ENCODE measurements at places on chromosomes 5 and 9. TPM values are rescaled to one million over a fixed set of nuclear protein-coding genes. Genes with fewer than 3 reads are reported as not detected.
A peak's percentile ranks its signal among the peaks of the same experiment; 100 is the strongest.

DNA sequence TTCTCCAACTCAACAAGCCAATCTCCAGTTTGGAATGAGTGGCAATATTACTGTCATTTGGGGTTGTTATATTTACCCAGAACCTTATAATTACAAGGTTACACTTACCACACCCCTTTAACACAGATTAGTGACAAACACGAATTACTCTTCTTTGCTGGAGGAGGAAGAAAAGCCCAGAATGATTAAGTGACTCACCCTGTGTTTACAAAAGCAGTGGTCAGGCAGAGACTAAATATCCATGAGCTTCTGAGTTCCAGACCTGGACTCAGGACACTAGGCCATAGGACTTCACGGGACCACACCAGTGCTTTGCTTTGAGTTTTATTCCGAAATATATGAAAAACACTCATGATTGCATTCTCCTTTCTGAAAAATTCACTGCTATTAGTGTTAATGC, 370.8 kb downstream of the TLE1 start:
- H3K27ac ChIP-seq, result no peak overlapping the region
- no peaks in the 10 kb centered on the region for H3K27me3 ChIP-seq
- H3K36me3 ChIP-seq, result no peaks in the 10 kb centered on the region
- DNase-seq, result no peak
- H3K4me3 ChIP-seq, result no peak overlapping the region
- no peaks in the 10 kb centered on the region for H3K4me1 ChIP-seq

DNA sequence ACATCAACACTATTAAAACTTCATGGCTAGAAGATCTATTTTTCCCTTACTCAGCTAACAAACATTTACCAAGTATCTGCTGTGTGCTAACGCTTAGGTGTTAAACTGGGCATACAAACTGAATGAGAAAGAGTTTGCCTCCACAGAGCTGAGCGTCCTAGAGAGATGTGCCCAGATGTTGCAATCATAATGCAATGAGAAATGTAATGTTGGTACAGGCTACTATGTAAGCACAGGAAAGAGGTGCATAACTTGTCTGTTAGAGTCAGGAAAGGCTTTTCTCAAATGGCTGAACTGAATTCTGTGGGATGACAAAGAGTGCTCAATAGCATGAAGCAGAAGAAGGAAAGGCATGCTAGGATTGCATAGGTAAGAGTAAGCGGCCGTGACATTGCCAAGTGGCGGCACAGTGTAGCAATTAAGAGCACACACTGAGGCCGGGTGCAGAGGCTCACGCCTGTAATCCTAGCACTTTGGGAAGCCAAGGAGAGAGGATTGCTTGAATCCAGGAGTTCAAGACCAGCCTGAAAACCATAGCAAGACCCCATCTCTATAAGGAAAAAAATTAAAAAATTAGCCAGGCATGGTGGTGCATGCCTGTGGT, 137.8 kb downstream of the MEF2C start:
- no peak for DNase-seq
- H3K4me1 ChIP-seq, result no peaks in the 10 kb centered on the region
- no peak overlapping the region for H3K4me3 ChIP-seq
- no peaks in the 10 kb centered on the region for H3K27me3 ChIP-seq
- H3K27ac ChIP-seq, result no peak overlapping the region
- peaks cover 23% of the 10 kb centered on the region for H3K36me3 ChIP-seq

GRCh38 chr9:130128251-130128650, 44.0 kb upstream of the NCS1 start:
- H3K4me3 ChIP-seq, result no peak overlapping the region
- H3K36me3 ChIP-seq, result peaks cover 54% of the 10 kb centered on the region
- H3K27me3 ChIP-seq, result no peaks in the 10 kb centered on the region
- DNase-seq, result no peak

DNA sequence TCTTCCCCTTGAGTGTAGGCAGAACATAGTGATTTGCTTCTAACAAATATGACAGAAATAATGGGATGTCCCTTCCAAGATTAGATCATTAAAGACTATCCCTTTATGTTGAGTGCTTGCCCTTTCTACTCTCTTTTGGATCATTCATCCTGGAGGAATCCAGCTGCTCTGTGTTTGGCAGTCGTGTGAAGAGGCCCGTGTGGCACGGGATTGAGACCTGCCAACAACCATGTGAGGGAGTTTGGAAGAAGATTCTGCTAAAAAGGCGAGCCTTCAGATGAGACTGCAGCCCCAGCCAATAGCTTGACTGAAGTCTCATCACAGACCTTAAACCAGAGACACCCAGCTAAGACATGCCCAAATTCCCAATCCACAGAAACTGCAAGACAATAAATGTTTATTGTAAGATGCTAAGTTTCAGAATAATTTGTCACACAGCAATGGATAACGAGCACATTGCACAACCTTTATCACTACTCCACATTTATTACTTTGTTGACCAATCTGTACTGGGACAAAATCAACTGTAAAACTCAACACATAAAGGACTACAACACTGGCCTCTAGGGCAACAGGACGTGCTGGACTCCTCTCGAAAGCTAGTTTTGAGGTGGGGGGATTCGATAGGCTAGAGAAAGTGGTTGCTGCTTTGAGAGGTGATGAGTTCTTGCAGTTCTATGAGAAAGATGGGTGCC, 42.8 kb downstream of the ANGPTL2 start:
- H3K27ac ChIP-seq, result no peak overlapping the region
- H3K36me3 ChIP-seq, result no peaks in the 10 kb centered on the region
- H3K4me1 ChIP-seq, result peaks cover 38% of the 10 kb centered on the region
- DNase-seq, result no peak
- no peaks in the 10 kb centered on the region for H3K27me3 ChIP-seq

GRCh38 chr9:124220946-124221451, 36.8 kb upstream of the NEK6 start:
- H3K36me3 ChIP-seq, result no peaks in the 10 kb centered on the region
- no peak overlapping the region for H3K27ac ChIP-seq
- peak; percentile 59 for DNase-seq
- no peaks in the 10 kb centered on the region for H3K27me3 ChIP-seq
- no peak overlapping the region for H3K4me3 ChIP-seq

GRCh38 chr9:28539434-28540070, 966.3 kb upstream of the C9orf72 start:
- no peak overlapping the region for H3K4me3 ChIP-seq
- H3K36me3 ChIP-seq, result no peaks in the 10 kb centered on the region
- H3K27ac ChIP-seq, result no peak overlapping the region
- no peaks in the 10 kb centered on the region for H3K27me3 ChIP-seq

DNA sequence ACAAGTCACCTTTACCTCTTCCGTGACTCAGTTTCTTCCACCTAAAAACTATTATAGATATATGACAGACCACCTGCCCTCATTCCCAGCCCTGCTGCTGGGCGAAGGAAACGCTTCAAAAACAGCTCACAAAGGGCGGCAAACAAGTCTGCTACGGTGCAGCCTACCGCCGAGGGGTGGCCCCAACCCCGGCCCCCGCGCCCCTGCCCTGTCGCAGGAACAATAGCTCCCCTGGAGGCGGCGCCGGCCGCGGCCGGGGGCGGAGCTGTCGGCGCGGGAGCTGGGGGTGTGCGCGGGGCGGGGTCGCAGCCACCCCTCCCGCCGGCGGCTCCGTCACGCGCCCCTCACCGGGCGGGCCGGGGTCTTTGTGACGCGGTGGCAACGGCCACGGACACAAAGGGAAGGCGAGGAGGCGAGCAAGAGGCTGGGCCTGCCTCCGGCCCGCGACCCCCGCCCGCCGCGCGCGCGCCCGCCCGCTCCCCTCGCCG, at the start of gene TMEFF1:
TSS of gene TMEFF1 (plus strand) at position 362 of the 488 bp plus-strand sequence. CDS start 396 bp downstream, outside the sequence.
- H3K27me3 ChIP-seq, result peaks cover 6% of the 10 kb centered on the region
- no peaks in the 10 kb centered on the region for H3K36me3 ChIP-seq
- peak within 1 kb of the TSS; percentile 56 for H3K4me3 ChIP-seq
- H3K4me1 ChIP-seq, result peaks cover 4% of the 10 kb centered on the region

The CTXN3 gene
- not detected for total RNA-seq

The RNF224 gene
- total RNA-seq, result 0.35 TPM

The SNAPC3 gene
- 31.3 TPM for total RNA-seq

- no peaks in the 10 kb centered on the region for H3K36me3 ChIP-seq
- no peak for DNase-seq
These were observed 88.2 kb downstream of the PALM2AKAP2 start for GRCh38 chr9:109868207-109868606.

The GABBR2 gene
- 0.84 TPM for total RNA-seq

- H3K27ac ChIP-seq, result no peak overlapping the region
- no peaks in the 10 kb centered on the region for H3K27me3 ChIP-seq
- no peak overlapping the region for H3K4me3 ChIP-seq
- peaks cover 63% of the 10 kb centered on the region for H3K36me3 ChIP-seq
These were observed 13.3 kb downstream of the SLC25A46 start for GRCh38 chr5:110751902-110752762.

GRCh38 chr9:33043671-33044070, 18.6 kb downstream of the DNAJA1 start:
- H3K27ac ChIP-seq, result peak overlapping the region; percentile 87
- H3K27me3 ChIP-seq, result no peaks in the 10 kb centered on the region
- peaks cover 12% of the 10 kb centered on the region for H3K4me1 ChIP-seq
- peaks cover 57% of the 10 kb centered on the region for H3K36me3 ChIP-seq

GRCh38 chr5:1479581-1480188, 34.4 kb upstream of the SLC6A3 start:
- peaks cover 4% of the 10 kb centered on the region for H3K4me1 ChIP-seq
- no peak for DNase-seq
- H3K27me3 ChIP-seq, result no peaks in the 10 kb centered on the region

GRCh38 chr5:153515301-153515700, 24.8 kb downstream of the GRIA1 start:
- H3K4me3 ChIP-seq, result no peak overlapping the region
- H3K27ac ChIP-seq, result no peak overlapping the region
- H3K36me3 ChIP-seq, result no peaks in the 10 kb centered on the region
- no peaks in the 10 kb centered on the region for H3K4me1 ChIP-seq

The SLC45A2 gene
- total RNA-seq, result not detected

Measured in upper lobe of right lung (tissue), 1 donor.